ENCODE measurements at places on chromosomes 1 and 21. TPM values are rescaled to one million over a fixed set of nuclear protein-coding genes. Genes with fewer than 3 reads are reported as not detected.

The PCBP3 gene
- polyA plus RNA-seq = 2.2 TPM

The SYT11 gene
- polyA plus RNA-seq = 21.1 TPM

The TOR1AIP1 gene
- 60.8 TPM for polyA plus RNA-seq

The DENND2C gene
- 3.2 TPM for polyA plus RNA-seq

The OR11L1 gene
- not detected for polyA plus RNA-seq

The PDE9A gene
- polyA plus RNA-seq = 41.7 TPM

The TBX19 gene
- 2.2 TPM for polyA plus RNA-seq

The MPZ gene
- polyA plus RNA-seq = 12.5 TPM

The C4BPA gene
- 0.91 TPM for polyA plus RNA-seq

The GNB1 gene
- polyA plus RNA-seq = 287 TPM

The CGN gene
- 57.4 TPM for polyA plus RNA-seq

The BNIPL gene
- 2.6 TPM for polyA plus RNA-seq

The OR2T2 gene
- polyA plus RNA-seq = not detected

The TCHH gene
- polyA plus RNA-seq = 0.05 TPM

The FLVCR1 gene
- polyA plus RNA-seq = 22.8 TPM

Data from right renal pelvis (tissue), 4 donors.